Activated naive CD4-positive, alpha-beta T cell treated with anti-CD3 and anti-CD28 coated beads for 36 hours (primary cell): ENCODE measurements at places on chromosomes 5 and 9. TPM values are rescaled to one million over a fixed set of nuclear protein-coding genes. Genes with fewer than 3 reads are reported as not detected.

DNA sequence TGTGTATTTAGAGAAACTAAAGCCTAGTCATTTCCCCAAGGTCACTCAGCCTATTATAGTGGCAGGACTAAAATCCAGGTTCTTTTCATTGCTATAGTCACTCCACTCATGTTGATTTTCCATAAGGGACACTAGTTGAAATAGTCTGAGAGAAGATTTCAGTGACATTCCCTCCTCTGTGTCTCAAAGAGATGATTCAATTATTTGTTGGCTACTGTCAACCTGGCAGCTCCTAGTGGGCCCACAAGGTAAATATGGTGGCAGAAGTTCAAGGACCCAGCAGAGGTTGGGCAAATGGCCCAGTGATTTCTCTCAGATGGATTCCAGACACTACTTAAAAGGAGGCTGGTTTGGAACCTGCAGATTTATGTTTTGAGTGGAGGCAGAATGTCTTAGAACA lies 48.1 kb downstream of the G3BP1 start:
- H3K36me3 ChIP-seq: peaks cover 13% of the 10 kb centered on the region
- DNase-seq: no peak
- H3K27ac ChIP-seq: no peak overlapping the region
- H3K27me3 ChIP-seq: no peaks in the 10 kb centered on the region
- H3K4me3 ChIP-seq: no peak overlapping the region
- no peaks in the 10 kb centered on the region for H3K4me1 ChIP-seq

DNA sequence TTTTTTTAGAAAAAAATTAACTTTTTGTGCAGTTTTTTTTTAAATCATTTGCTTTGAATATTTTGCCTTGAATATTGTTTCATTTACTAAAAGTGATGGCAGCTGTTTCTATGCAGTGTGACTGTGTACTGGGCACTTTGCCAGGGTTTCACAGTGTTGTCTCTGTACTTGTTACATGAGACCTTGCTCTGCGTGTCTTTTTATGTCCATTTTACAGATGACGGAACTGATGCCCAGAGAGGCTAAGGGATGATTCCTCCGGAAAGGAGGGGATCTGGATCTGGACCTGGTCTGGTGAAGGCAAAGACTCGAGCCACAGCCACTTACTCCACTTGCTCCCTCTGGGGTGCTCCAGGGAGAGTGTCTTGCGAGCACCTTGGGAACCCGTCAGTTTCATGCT lies 124.8 kb upstream of the PTCH1 start:
- H3K4me3 ChIP-seq: no peak overlapping the region
- no peaks in the 10 kb centered on the region for H3K4me1 ChIP-seq
- peak; percentile 20 for DNase-seq
- H3K27ac ChIP-seq: no peak overlapping the region
- peaks cover 5% of the 10 kb centered on the region for H3K27me3 ChIP-seq

CFAP157 gene
- not detected for total RNA-seq

GRCh38 chr5:35651002-35651756 lies 33.5 kb downstream of the SPEF2 start:
- H3K27ac ChIP-seq: no peak overlapping the region
- H3K36me3 ChIP-seq: no peaks in the 10 kb centered on the region
- DNase-seq: peak; percentile 83

SEMA6A gene
- total RNA-seq: 0.10 TPM

GRCh38 chr9:81264516-81264915 lies 424.8 kb downstream of the TLE1 start:
- no peak for DNase-seq
- no peak overlapping the region for H3K4me3 ChIP-seq
- H3K36me3 ChIP-seq: no peaks in the 10 kb centered on the region
- H3K27me3 ChIP-seq: no peaks in the 10 kb centered on the region

GAS1 gene
- total RNA-seq: 0.24 TPM

DNA sequence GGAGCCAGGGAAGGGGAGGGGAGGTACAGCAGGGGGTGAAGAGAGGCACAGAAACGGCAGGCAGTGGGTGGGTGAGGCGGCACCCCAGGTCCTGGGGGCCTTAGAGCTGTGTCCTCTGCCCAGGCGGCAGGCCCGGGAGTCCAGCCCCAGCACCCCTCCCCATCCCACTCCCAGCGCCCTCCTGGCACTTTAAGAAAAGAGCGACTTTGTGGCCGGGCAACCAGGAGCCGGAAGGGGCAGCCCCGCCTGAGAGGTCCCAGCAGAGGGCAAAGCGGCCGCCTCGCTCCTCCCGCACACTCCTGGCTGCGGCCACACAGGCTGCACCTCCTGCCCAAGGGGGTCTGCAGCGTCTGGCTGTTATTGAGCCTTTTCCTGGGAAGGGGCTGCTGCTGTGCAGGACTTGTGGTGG lies 42.6 kb downstream of the NACC2 start:
- no peak overlapping the region for H3K4me3 ChIP-seq
- no peaks in the 10 kb centered on the region for H3K36me3 ChIP-seq
- no peak overlapping the region for H3K27ac ChIP-seq
- H3K27me3 ChIP-seq: peaks cover 8% of the 10 kb centered on the region
- no peak for DNase-seq

DNA sequence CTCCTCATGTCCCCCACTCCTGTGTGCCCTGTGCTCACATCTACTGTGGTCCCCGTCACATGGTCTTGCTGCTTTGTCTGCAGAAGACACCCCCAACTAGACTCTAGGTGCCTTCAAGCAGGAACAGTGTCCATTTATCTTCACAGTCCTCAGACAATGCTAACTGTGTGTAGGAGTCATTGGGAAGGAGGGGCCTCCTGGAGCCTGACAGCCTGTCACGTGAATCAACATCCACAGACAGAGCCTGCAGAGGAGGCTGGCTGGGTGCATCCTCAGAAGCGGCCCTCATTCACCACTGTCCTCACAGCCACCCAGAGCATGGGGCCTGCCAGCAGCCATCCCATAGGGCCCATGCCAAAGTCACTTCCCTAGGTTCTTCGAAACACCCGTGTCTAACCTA lies 98.7 kb downstream of the MED10 start:
- DNase-seq: no peak
- H3K36me3 ChIP-seq: peaks cover 3% of the 10 kb centered on the region
- no peak overlapping the region for H3K27ac ChIP-seq
- H3K4me1 ChIP-seq: no peaks in the 10 kb centered on the region
- H3K27me3 ChIP-seq: no peaks in the 10 kb centered on the region

DNA sequence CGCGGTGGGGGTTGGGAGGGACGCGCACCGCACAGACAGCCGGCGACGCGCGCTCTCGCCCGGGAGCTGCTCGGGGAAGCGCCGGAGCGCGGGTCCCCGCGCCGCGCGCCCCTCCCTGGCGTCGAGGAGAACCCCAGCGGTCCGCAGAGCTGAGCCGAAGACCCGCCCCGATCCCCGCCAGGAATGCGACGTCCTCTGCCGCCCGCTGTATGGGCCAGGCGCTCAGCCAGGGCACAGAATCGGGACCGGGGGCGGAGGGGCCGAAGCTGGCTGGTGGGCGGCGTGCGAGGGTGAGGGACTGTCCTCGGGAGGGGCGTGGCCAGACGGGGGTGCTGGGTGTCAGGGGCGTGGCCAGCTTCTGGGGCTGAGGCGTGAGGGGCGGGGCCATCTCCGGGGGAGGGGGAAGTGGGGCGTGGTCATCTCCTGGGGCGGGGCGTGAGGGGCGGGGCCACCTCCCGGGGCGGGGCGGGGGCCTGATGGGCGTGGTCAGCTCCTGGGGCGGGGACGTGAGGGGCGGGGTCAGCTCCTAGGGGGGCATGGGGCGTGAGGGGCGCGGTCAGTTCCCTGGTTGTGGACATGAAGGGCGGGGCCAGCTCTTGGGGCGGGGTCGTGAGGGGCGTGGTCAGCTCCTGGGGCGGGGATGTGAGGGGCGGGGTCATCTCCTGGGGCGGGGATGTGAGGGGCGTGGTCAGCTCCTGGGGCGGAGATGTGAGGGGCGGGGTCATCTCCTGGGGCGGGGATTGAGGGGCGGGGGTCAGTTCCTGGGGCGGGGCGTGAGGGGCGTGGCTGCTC lies 965 bp downstream of the PTGDS start:
- H3K36me3 ChIP-seq: no peaks in the 10 kb centered on the region
- H3K4me1 ChIP-seq: peaks cover 14% of the 10 kb centered on the region
- H3K4me3 ChIP-seq: no peak overlapping the region

DNA sequence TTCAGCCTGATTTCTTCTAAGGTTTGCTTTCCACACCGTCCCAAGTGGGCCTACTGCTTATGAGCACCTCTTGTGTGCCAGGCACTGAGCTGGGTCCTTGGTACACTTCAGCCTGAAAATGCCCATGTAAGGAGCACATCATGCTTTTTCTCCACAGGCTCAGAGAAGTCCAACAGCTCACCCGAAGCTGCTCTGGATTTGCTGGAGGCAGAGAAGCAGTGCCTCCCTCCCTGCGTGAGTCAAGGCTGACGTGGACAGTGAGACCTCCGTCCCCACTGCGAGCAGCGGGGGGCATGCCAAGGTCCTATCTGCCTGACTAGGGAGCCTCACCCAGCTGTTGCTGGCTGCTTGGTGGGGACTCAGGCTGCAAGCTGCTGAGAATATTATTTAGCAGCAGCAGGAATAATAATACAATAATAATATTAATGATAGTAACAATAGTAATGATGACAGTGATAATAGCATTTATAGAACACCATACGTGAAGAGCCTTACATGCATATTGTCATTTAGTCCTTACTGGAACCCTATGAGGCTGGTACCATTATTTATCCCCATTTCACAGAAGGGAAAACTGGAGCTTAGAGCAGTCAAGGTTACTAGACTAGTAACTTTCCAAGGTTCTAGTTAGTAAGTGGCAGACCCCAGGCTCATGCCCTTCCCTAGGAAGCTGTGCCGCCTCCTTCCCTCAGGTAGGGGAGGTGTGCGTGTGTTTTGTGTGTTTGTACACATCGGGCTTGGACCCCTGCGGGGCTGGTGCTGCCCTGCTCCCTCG lies 194.8 kb downstream of the HSPA4 start:
- H3K27ac ChIP-seq: no peak overlapping the region
- no peaks in the 10 kb centered on the region for H3K36me3 ChIP-seq
- H3K4me3 ChIP-seq: no peak overlapping the region
- peaks cover 9% of the 10 kb centered on the region for H3K4me1 ChIP-seq
- no peaks in the 10 kb centered on the region for H3K27me3 ChIP-seq
- DNase-seq: no peak

- H3K4me3 ChIP-seq: no peak overlapping the region
- no peaks in the 10 kb centered on the region for H3K4me1 ChIP-seq
- peaks cover 3% of the 10 kb centered on the region for H3K27me3 ChIP-seq
Measured at GRCh38 chr5:53825926-53826325, 265.5 kb downstream of the NDUFS4 start.

ZNG1E gene
- 30.5 TPM for total RNA-seq

DNA sequence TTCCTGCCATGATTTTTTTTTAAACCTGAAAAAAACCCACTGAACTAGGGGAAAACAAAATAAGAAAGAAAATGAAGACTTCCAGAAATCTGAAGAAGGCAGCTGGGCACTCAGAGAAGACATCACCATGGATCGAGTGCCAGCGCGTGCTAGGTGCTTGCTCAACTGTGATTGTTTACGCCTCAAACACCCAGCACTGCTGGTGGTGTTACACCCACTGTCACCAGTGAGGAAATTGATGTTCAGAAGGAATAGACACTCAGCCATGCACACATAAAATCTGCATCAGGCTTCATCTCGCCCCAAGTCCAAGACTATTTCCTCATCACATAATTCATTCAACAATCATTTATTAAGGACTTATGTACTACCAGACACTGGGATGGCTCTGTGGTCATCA lies 82.1 kb downstream of the HRH2 start:
- DNase-seq: no peak
- H3K4me1 ChIP-seq: no peaks in the 10 kb centered on the region
- H3K4me3 ChIP-seq: no peak overlapping the region
- H3K27ac ChIP-seq: no peak overlapping the region

GRCh38 chr5:44663991-44664710 lies 144.6 kb upstream of the MRPS30 start:
- no peak overlapping the region for H3K4me3 ChIP-seq
- no peaks in the 10 kb centered on the region for H3K36me3 ChIP-seq
- no peak overlapping the region for H3K27ac ChIP-seq
- H3K27me3 ChIP-seq: peaks cover 5% of the 10 kb centered on the region

BTNL8 gene
- total RNA-seq: not detected

- no peaks in the 10 kb centered on the region for H3K27me3 ChIP-seq
- H3K4me1 ChIP-seq: peaks cover 11% of the 10 kb centered on the region
- H3K27ac ChIP-seq: no peak overlapping the region
- no peak for DNase-seq
- no peak overlapping the region for H3K4me3 ChIP-seq
Measured at GRCh38 chr5:175470781-175471180, 7.6 kb upstream of the SFXN1 start.

DNA sequence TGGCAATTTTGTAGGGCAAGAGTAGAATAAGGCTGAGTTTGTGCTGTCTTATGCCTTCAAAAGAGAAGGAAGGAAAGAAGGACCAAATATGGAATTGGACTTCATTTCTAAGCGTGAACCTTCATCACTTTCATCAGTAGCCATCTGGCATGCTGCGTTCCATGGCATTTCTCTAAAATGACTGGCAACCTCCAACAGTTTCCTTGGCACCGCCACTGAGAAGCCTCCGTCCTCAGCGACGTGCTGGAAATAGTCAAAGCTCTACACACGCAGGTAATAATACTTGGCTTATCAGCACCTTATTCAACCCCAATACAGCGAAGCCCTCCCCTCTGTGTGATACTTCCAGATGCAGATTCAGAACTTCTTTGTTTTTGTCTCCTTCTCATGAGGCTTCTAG lies 169.7 kb upstream of the CD180 start:
- H3K27me3 ChIP-seq: no peaks in the 10 kb centered on the region
- no peaks in the 10 kb centered on the region for H3K36me3 ChIP-seq
- no peaks in the 10 kb centered on the region for H3K4me1 ChIP-seq
- DNase-seq: no peak
- no peak overlapping the region for H3K27ac ChIP-seq

GRCh38 chr9:95953986-95954385 lies 78.5 kb downstream of the ERCC6L2 start:
- H3K4me3 ChIP-seq: no peak overlapping the region
- H3K36me3 ChIP-seq: peaks cover 64% of the 10 kb centered on the region
- peaks cover 18% of the 10 kb centered on the region for H3K4me1 ChIP-seq
- peak overlapping the region; percentile 64 for H3K27ac ChIP-seq

- peak overlapping the region; percentile 89 for H3K27ac ChIP-seq
- H3K36me3 ChIP-seq: peaks cover 41% of the 10 kb centered on the region
- peaks cover 60% of the 10 kb centered on the region for H3K4me1 ChIP-seq
- DNase-seq: peak; percentile 23
- H3K27me3 ChIP-seq: no peaks in the 10 kb centered on the region
- no peak overlapping the region for H3K4me3 ChIP-seq
Measured at GRCh38 chr9:114616684-114617520, 5.8 kb downstream of the TMEM268 start.

DNA sequence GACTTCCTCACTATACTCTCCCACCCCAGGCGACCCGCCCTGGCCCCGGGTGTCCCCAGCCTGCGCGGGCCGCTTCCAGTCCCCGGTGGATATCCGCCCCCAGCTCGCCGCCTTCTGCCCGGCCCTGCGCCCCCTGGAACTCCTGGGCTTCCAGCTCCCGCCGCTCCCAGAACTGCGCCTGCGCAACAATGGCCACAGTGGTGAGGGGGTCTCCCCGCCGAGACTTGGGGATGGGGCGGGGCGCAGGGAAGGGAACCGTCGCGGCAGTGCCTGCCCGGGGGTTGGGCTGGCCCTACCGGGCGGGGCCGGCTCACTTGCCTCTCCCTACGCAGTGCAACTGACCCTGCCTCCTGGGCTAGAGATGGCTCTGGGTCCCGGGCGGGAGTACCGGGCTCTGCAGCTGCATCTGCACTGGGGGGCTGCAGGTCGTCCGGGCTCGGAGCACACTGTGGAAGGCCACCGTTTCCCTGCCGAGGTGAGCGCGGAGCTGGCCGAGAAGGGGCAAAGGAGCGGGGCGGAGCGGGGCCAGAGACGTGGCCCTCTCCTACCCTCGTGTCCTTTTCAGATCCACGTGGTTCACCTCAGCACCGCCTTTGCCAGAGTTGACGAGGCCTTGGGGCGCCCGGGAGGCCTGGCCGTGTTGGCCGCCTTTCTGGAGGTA lies 2.1 kb downstream of the CA9 start:
- DNase-seq: peak; percentile 72
- H3K27me3 ChIP-seq: peaks cover 7% of the 10 kb centered on the region
- no peaks in the 10 kb centered on the region for H3K36me3 ChIP-seq
- H3K27ac ChIP-seq: no peak overlapping the region
- peak overlapping the region; percentile 68 for H3K4me3 ChIP-seq
